Fibroblast of lung (primary cell): ENCODE measurements at places on chromosomes 5 and 9. TPM values are rescaled to one million over a fixed set of nuclear protein-coding genes. Genes with fewer than 3 reads are reported as not detected.

IER5L gene
- 71.5 and 97.3 TPM in 2 replicates for total RNA-seq

SH3GL2 gene
- total RNA-seq = under 0.01 and 0.17 TPM in 2 replicates

ST6GALNAC4 gene
- total RNA-seq = 28.1 and 32.6 TPM in 2 replicates

ZNF462 gene
- 19.5 and 27.4 TPM in 2 replicates for total RNA-seq

STPG3 gene
- not detected in 2 replicates for total RNA-seq

CDH9 gene
- total RNA-seq = not detected in 2 replicates

SLC25A2 gene
- 0.66 TPM in 1 of 2 replicates, not detected in the other for total RNA-seq
